ENCODE measurements at places on chromosomes 2 and 18.

DNA sequence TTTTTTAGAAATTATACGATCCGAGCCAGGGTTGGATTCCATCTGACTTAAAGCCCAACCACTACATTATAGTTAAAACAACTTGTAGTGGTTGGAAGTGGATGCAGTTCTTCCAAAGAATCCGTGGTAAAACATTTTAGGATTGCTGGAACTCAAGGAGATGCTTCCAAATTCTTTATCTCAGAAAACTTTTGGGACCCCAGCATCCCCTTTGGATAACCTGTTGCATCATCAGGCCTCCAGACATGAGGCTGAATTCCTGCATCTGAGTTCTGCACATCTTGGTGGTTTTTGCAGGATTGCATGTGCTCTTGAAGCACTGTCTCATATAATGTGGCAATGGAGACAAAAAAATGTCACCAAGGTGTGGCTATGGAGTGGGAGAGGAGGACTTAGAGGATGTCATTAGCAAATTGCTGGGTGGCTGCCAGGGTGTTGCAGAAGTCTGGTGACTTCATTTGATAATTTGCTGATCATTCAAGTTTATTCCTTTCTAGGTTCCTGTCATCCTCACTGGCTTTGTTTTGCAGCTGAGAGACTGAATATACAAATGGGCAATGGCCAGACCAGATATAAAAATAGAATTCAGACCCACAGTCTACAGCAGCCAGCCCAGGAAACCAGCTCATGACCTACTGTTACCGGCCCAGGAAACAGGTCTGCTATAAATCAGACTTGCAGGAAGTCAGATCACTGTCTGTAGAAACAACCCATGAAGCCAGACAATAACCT, 207.7 kb downstream of the BCL2 start:
- no peak for DNase-seq

DNA sequence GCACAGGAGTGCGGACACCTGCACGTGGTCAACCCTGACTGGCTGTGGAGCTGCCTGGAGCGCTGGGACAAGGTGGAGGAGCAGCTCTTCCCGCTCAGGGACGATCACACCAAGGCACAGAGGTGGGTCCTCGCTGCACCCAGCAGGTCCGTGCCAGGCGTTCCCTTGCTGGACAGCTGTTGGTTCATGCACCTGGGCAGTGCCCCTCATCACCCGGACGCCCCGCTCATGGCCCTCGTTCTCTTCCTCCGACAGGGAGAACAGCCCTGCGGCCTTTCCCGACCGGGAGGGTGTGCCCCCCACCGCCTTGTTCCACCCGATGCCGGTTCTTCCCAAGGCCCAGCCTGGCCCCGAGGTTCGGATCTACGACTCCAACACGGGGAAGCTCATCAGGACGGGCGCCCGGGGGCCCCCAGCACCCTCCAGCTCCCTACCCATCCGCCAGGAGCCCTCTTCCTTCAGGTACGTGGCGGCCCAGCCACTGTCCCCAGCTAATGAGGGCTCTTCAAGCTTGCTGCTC, 38.0 kb downstream of the CTDP1 start:
- no peak for DNase-seq

GRCh38 chr2:181828122-181828705, 63.3 kb upstream of the ITPRID2 start:
- DNase-seq, result no peak

GRCh38 chr2:70981866-70982810, 3.7 kb downstream of the ANKRD53 start:
- no peak for DNase-seq

GRCh38 chr2:153870308-153870707, 1.4 kb upstream of the GALNT13 start:
- DNase-seq, result no peak

DNA sequence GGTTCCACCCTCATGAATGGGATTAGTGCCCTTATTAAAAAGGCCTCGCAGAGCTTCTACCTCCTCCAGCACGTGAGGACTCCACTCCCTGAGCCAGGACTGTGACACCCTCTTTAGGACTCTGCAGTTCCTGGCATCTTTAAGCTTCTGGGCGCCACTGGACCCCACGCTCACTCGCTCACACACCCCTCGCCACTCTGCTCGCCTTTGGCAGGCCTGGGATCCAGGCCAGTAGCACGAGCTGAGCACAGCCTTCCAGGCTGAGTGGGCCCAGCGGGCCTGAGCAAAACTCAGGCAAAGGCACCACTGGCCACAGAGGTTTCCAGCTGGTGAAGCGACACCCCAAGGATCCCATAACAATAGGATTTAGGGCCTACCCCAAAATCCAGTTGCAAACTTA, 107.9 kb upstream of the GPC1 start:
- no peak for DNase-seq

- no peak for DNase-seq
Observed at GRCh38 chr18:63468575-63468974, 8.2 kb upstream of the SERPINB5 start.

DNA sequence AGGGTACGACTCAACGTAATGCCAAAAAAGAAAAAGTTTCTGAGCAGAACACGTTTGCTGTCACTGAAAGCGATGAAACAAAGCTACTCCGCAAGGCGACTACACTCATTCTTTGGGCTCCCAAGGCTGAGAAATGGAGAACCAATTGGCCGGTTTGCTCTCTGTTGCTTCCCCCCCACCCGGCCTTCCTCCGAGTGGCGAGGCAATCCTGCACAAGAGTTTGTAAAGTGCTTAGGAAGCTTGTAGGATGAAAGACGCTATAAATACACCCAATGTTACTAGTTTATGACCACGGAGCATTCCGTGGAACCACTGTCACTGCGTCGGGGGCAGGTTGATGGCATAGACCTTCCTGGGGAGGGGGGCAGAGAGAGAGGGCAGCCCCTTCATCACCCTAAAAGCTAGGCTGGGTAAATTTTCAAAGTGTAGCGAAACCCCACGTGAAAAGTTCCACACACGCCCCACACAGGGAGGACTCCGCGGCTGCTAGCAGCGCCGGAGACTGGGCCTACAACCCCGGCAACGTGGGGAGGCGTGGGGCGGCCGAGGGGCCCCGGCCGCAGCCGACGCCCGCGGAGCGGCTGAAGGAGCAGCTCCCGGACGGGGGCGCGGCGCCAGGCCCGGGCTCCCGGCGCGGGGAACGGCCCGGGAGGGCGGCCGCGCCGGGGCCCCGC, 915 bp downstream of the CUL3 start:
- no peak for DNase-seq

- DNase-seq, result no peak
Observed at GRCh38 chr18:11526675-11527074, 82.7 kb upstream of the SLC35G4 start.

All from activated CD8-positive, alpha-beta memory T cell treated with anti-CD3 and anti-CD28 coated beads for 1 hour (primary cell).